ENCODE measurements at places on chromosomes 3 and 15.

DNA sequence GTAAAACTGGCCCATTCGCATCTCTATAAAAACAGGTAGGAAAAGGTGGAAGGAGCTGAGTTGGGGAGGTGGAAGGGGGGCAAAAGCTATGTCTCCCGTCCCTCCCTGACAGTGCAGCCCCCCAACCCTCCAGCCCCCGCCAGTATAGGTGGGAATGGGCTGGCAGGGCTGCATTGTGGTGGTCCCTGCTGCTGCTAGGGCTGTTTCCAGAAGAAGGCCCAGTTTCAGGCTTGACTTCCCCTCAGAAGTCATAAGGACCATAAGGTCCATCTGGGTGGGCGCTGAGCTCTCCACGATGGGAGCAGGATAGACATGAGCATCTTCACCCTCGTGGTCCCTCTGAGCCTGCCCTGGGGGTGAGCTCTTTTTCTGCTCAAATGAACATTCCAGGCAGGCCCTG, 44.2 kb downstream of the APBA2 start:
- no peak for DNase-seq

GRCh38 chr15:91886878-91887277, 33.4 kb downstream of the SLCO3A1 start:
- DNase-seq, result no peak

GRCh38 chr15:100516643-100517512, 11.9 kb downstream of the CERS3 start:
- DNase-seq, result peak; percentile 46

DNA sequence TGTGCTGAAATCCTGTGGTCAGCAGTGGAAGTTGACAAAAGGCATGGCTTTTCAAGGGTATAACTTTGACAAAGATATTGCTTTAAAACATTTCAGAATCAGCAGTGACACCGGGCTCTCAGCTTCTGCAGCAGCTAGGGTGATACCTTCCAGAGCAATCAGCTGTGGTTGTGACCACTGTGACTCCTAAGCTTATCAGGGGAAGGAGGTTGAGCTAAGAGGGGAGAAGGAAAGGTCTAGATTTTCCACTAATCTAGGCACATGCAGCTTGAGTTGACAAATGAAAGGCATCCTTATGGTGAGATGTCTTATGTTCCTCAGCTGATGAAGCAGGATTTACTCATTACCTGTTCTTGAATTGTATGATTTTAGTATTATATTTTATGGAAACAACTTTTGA, 16.3 kb upstream of the LRRFIP2 start:
- no peak for DNase-seq

- DNase-seq, result no peak
Observed at GRCh38 chr15:40096094-40096891, 12.4 kb downstream of the BMF start.

GRCh38 chr3:17087509-17087908, 202.8 kb downstream of the PLCL2 start:
- no peak for DNase-seq

- DNase-seq, result no peak
Observed at GRCh38 chr3:153282355-153282754, 120.3 kb downstream of the RAP2B start.

DNA sequence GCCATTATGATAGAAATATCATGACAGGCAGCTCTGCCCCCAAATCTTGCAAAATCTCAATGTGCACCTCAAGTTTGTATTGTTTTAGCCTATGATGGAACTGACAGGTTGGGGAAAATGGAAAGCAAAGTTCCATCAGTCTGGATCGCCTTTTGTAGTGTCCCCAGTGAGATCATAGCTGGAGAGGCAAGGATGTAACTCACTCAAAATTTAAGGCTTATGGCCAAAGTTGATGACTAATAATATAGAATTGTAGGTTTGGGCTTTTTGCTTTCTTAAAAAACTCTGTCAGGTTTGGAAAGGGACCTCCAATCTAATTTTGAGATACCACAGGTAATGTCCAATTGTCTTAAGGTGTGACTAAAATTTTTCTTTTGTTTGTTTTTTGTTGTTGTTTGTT, 1.4 kb upstream of the ACP3 start:
- no peak for DNase-seq

DNA sequence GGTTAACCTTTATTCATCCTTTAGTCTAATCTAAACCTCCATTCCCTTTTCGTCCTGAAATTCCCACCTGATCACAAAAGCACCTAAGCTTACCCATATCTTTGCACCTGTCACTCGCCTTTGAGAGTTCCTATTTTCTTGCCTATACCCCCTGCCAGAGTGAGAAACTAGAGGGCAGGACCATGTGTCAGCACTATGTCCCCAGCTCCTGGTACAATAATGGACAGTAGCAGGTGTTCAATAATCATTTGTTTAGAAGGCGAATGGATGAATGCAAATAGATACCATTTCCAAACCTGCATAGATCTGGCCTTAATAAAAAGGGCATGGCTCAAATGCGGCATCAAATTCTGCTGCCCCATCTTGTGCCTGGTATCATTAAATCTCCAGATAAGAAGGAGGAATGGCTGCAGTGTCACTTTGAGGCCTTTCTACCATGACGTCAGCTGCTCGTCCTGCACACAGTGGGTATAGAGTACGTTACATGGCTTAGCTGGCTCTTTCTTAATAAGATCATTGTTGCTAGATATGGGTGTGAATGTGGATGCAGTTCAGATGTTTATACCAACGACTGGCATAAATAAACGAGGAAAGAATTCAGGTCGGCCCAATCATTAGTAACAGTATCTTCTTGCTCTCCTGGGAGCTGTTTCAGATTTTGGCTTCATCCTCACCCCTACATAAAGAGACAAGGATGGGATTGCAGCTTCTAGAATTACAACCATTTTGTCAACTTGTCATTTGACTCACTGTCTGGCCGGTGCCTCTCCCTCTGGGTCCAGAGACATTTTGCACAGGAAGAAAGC, 148.7 kb downstream of the RORA start:
- no peak for DNase-seq

DNA sequence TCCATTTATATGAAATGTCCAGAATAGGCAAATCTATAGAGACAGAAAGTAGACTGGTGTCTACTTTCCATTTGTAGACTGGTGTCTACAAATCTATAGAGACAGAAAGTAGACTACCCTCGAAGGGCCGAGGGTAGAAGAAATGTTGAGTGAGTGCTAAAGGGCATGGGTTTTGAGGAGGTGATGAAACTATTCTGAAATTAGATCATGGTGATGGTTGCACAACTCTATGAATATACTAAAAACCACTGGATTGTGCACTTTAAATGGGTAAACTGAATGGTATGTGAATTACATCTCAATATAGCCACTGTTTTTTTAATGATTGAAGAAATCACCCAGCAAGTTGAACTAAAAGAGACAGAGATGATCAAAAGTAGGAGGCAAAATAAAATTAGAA, 27.9 kb downstream of the TP53BP1 start:
- DNase-seq, result peak; percentile 40

DNA sequence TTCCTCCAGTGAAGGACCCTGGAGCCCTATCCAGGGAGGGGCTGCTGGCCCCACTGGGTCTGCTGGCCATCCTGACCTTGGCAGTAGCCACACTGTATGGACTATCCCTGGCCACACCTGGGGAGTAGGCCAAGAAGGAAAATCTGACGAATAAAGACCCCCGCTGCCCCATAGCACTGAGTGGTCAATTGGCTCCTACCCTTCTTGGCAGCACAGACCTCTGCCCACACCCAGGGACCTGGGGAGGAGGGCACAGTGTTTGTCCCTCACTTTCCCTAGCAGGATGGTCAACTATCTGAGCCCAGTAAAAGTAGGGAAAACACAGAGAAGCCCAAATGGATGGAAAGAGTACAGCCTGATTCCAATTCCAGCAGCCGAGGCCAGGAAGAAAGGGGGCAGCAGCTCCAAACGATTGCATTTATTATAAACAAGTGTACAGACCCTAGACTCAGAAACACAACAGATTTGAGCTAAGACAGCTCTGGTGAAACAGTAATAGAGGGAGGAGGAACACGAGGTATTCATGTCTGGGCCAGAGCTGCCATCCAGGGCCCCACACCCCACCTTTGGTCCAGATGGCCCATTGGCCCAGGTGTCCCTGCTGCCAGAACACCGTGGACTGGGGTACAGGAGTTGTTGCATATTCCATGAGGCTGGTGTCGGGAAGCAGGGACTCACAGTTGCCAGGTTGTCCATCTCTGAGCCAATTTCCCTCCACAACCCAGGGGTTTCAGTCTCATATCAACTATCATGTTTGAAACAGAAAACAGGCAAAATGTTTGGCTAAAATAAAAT, 21.1 kb downstream of the ATRIP start:
- DNase-seq, result no peak

- DNase-seq, result peak; percentile 54
Observed at GRCh38 chr15:35078221-35078915, 6.7 kb downstream of the NANOGP8 start.

GRCh38 chr3:42387802-42388651, 22.4 kb downstream of the LYZL4 start:
- DNase-seq, result no peak

GRCh38 chr3:147426931-147427330, 17.8 kb downstream of the ZIC1 start:
- DNase-seq, result no peak

- no peak for DNase-seq
Observed at GRCh38 chr3:129878355-129878754, 15.2 kb downstream of the TMCC1 start.

DNA sequence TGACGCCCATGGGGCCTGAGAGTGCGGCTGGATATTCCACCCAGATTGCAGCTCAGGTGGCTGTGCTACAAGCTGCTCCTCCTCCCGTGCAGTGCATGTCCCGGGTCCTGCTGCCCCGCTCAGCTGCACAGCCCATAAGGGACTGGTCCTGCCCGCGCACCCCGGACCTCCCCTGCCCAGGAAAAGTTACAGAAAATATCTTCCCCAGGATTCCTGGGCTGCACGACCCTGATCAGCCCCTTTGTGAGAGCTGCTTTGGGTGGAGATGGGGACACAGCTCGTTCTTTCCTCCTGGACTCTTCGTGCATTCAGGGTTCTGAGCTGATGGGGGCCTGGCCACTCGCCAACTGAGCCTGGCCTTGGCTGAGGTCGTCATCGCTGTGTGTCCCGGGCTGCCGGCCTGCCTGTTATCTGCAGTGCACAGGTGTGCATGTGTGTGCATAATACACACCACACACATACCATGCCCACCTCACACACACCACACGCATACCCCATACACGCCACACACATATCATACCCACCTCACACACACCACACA, 28.8 kb downstream of the APBA2 start:
- DNase-seq, result no peak

GRCh38 chr3:114308830-114309229, 15.0 kb downstream of the TIGIT start:
- no peak for DNase-seq

DNA sequence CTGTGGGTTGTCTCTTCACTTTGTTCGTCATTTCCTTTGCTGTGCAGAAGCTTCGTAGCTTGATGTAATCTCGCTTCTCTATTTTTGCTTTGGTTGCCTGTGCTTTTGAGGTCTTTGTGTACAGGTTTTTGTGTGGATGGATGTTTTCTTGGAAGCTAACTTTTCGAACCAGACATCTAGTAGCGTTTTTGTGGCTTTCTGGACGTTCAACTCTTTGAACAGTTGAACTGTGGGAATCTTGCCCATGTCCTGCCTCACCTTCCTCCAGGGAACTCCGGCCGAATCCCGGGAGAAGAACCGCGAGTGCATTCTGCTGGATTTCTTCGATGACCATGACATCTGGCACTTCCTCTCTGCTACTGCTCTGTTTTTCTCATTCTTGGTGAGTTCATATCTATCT, 70.6 kb downstream of the USF3 start:
- DNase-seq, result peak; percentile 32

DNA sequence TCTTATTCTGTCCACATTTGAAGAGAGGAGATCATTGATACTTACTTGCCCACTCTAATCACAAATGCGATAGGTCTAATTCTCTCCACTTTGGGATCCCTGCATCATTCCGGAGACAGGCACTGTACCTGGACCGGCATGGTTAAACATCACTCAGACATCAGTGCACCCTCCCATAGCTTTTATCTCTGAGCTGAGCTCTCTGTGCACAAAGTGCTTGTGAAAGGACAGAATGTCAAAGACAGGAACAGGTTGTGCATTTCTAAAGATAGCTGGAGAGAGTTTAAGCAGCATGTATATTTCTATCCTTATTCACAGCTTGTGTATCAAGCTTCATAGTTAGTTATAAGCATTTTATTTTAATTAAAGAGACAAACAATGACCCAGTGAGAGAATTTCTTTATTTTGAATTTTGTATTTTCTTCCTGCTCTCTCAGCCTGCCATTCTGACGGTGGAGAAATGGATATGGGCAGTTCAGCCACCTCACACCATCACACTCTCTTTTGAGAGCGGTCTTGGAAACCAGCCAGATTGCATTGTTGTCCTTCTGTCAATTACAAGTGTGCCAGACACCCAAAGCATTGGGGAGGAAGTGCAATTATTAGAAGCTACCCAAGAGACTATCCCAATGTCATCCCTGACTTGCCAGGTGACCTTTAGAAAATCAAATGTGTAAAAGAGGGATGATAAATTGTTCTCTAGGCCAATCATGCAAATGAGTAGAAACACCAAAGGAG, 65.2 kb upstream of the CHL1 start:
- DNase-seq, result no peak

DNA sequence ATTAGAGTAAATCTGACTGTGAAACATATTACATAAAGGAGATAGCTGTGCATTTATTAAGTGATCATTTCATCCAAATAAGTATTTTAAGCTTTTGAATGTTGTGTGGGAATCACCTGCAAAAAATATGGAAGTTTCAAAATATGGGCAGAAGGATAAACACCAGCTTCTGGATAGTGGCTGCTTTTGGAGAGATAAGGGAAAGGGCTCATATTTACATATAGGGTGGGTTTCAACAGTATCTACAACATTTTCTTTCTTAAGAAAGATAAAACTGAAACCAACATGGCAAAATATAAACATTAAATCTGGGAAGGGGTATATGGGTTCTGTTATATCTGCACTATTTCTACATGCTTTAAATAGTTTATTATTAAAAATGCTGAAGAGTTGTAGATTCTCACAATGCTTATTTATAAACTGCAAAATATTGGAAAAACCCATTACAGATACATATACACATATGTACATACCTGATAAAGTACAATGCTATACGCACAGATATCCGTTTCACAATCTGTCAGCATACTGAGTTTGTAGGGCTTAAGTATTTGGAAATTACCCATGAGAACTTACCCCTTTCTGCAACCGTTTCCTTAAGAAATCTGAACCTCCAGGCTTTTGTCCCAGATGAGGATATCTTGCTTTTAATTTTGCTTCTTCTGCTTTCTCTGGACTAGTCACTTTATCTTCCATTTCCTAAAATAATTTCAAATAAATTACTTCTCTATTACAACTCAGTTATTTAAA, 12.1 kb downstream of the ARPP19 start:
- peak; percentile 14 for DNase-seq

GRCh38 chr3:11381563-11381962, 109.4 kb downstream of the ATG7 start:
- DNase-seq, result no peak

GRCh38 chr15:31161951-31162350, 60.4 kb upstream of the TRPM1 start:
- no peak for DNase-seq

- no peak for DNase-seq
Observed at GRCh38 chr3:82376883-82377282, 615.4 kb upstream of the GBE1 start.
